ENCODE measurements at places on chromosomes 16 and 17.

GRCh38 chr16:58096249-58096648, 32.9 kb downstream of the CFAP20 start:
- no peak for DNase-seq

- DNase-seq: no peak
These were observed 11.9 kb upstream of the HOXB2 start for GRCh38 chr17:48556576-48557401.

- no peak for DNase-seq
These were observed 215.9 kb downstream of the RPTOR start for GRCh38 chr17:80760511-80760911.

GRCh38 chr17:63095459-63095858, 129.4 kb downstream of the TANC2 start:
- DNase-seq: no peak

DNA sequence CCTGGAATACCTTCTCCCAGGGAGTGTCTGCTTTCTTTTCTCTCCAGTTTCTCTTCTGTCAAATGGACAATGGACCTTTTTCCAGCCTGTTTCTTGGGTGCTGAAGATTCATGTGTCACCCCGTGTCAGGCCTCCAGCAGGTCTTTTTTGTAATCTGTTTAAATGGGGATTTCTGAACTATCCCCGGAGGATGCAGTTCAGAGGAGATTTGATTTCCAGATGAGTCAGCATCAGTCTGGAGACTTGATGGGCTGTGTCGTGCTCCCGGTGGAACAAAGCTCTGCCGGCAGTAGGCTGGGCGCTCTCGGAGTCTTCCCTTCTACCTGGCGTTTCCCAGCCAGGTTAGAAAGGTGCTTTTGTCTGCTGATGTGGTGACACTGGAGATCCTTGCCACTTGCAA, 440.6 kb downstream of the HS3ST3B1 start:
- DNase-seq: no peak

All from stimulated activated CD4-positive, alpha-beta T cell treated with anti-CD3 and anti-CD28 coated beads, Interleukin-1b, Interleukin-23, amount 100 ng/mL, for 1 hour (primary cell).